NCI-H748 treated with DMSO at 0.1 percent for 48 hours (cell line): ENCODE measurements at places on chromosomes 6 and 20.

GRCh38 chr6:145339089-145339488 lies 396.2 kb downstream of the EPM2A start:
- DNase-seq = peak; percentile 50

DNA sequence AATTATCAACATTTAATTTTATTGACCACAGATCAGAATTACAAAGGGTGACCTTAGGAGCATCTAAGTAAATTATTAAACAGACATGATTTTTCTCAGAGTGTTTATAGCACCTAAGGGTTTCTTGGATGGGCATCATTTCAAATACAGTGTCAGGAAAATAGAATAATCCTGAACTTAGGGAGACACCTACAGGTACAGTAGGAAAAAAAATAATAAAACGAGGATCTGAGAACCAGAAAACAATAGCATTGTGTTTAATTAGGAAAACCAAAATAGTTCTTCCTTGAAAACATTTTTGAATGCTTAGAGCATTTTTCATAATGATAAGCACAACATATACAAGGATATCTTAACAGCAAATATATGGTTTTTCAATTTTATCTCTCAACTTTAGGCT lies 39.2 kb downstream of the MMUT start:
- DNase-seq = peak; percentile 45

- no peak for DNase-seq
These were observed 37.0 kb downstream of the RIOK1 start for GRCh38 chr6:7426447-7427169.

- DNase-seq = no peak
These were observed 7.9 kb upstream of the PABPC1L start for GRCh38 chr20:44901974-44902373.

- DNase-seq = no peak
These were observed 32.3 kb downstream of the KCNQ5 start for GRCh38 chr6:72654071-72654621.

- DNase-seq = no peak
These were observed 25.7 kb downstream of the KCNG1 start for GRCh38 chr20:50996901-50997865.

DNA sequence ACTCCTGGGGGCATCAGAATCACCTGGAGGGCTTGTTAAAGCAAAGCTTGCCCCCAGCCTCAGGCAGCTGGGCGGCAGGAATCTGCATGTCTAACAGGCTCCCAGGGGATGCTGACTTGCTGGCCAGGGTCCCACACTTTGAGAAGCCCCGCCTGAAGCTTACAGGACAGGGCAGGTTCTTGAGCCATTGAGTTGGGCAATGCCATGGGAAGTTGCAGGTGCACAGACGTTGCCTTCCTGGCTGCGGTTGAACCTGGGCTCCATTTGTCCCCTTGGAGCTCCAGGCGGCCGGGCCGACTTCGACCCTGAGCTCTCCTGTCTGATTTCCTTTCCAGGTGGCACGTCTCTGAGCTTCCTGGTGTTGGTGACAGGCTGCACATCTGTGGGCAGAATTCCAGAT lies 46.8 kb downstream of the SYNJ2 start:
- DNase-seq = no peak

DNA sequence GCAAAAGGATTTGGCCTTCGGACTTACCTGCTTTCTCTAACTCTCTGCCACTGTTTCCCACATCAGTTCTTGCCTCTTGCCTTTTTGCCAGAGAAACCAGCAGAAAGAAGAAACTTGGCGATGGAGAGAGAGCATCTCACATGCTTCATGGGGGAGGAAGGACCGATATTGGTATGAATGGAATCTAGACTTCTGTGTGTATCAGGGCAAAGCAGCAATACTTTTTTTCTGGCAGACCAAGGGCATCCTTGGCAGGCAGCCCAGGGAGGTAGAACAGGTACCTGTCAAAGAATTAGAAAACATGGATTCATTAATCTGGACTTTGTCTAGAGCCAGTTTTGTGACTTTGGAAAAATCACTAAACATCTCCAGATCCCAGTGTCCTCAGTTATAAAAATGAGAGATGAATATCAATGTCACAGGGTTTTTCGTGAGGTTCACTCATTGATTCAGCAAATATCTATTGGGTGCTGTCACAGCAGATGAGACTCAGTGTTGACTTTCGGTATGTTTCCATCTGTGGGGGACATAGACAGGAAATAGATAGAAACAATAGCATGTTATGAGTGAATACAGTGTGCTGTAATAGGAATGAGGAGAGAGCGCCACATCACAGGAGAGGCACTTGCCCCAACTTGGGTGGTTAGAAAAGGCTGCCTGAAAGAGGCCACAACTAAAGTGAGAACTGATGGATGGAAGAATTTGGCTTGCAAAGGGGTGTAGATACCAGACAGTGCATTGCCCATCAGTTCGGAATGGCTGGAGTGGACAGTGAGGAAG lies 114.1 kb downstream of the CD83 start:
- DNase-seq = no peak

GRCh38 chr20:1266167-1266973 lies at the start of gene SNPH:
TSS of gene SNPH (plus strand) at chr20:1266294. CDS start at chr20:1296240, 29,946 bp downstream.
- peak; percentile 68 for DNase-seq

GRCh38 chr6:6927521-6928361 lies 180.0 kb upstream of the RREB1 start:
- no peak for DNase-seq

DNA sequence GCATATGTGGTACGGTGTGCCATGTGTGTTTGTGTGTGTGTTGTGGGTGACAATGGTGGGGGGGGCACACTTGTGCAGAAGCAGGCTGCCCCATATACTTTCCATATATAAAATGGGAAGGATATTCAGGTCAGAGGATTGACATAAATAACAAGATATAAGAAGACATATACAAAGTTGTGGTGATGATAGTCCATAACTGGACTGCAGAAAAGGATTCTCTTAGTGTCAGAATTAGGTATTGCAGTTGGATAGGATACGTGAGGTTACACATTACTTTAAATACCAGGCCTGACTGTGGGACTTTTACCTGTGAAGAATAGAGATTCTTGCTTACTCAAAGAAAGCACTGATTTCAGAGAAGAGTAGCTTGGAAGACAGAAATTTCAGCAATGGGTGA lies 1260.3 kb downstream of the EPHA7 start:
- DNase-seq = no peak

DNA sequence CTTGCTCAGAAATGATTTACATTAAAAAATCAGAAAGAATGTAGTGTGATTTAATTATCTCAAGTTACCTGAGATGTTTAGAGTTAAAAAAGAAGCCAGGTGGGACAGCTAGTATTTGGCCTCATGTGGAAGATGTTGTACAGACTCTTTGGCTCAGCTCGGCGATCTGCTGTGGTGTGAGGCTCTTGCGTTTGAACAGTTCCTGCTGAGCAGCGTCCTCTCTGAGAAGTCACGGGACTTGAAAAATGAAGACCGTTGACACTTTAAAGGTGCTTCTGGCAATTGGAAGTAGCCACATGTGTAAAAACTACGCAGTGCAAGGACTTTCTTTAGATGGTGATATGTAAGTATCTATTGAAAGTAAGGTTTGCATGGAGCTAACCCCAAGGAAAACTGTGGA lies 169.0 kb downstream of the BACH2 start:
- DNase-seq = no peak

GRCh38 chr6:43695967-43696291 lies 8.3 kb upstream of the MRPS18A start:
- peak; percentile 89 for DNase-seq

GRCh38 chr6:148166339-148166968 lies 176.2 kb upstream of the SASH1 start:
- peak; percentile 81 for DNase-seq

- DNase-seq = no peak
These were observed 25.3 kb upstream of the CSNK2A1 start for GRCh38 chr20:568673-569415.

GRCh38 chr6:15511248-15512125 lies 151.3 kb downstream of the DTNBP1 start:
- DNase-seq = no peak

DNA sequence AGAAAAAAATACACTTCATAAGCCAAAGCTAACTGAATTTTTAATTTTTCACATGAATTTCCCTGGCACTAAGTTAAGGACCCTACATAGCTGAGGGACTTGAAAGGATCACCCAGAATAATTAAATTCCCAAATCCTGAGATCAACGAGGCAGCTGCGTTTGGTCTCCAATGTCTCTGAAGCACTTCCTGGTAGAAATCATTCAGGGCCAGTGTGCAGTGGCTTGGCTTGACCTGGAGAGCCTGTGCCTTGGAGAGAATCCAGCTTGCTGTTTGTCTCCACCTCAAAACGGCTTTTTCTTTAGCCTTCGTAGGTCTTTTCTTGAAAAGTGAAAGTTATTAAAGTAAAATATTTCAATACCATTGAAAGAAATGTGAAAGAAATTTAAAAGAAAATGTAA lies 92.4 kb downstream of the SMOC2 start:
- DNase-seq = no peak

DNA sequence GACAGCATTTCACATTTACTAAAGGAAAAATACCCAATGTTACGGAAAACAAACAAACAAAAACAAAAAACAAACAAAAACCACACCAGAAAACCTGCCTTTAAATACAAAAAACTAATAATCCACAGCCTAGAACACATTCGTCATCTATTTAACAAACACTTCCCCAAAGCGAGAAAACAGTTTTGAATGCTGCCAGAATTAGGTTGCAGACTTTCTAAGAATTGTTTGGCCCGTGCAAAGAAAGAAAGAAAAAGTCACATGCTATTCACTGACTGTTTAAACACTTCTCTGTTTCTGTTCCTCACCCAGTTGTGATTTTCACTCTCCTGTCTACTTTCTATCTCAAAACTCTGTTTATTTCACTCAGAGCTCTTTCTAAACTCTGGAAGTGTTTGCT lies 52.5 kb downstream of the BCAS1 start:
- DNase-seq = no peak

GRCh38 chr6:166351715-166352285 lies 9.5 kb upstream of the SFT2D1 start:
- DNase-seq = peak; percentile 92

DNA sequence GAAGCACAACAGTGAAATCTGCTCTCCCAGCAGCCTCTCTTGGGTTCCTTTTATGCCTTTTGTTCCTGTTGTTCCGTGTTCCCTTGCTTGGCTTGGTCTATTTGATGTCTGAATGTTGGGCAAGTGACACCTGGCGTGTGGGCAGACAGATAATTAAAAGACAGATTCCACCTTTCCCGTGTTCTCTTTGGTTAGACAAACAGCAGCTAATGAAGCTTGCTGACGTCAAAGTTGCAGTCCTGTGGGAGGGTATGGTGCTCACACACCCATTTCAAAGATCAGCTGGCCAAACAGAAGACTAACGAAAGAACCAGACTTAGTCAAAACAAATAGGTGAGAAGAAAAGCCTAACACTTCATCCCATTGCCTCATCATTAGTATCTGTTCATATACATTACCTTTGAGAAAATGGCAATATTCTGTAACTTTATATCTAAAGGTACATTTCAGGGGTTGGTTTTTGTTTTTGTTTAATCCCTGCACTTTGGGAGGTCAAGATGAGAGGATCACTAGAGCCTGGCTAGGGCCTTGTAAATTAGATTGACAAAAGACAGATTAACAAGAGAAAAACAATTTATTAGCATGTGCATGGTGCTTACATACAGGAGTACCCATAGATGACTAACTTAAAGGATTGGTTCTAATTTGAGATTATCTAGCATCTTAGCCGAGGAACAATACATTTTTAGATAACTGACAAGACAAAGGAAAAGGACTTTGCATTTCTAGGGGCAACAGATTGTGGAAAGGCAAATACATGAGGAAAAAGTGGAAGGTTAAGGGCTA lies 48.9 kb upstream of the TNFRSF21 start:
- DNase-seq = peak; percentile 30

GRCh38 chr6:119879731-119880130 lies 530.2 kb upstream of the MAN1A1 start:
- DNase-seq = no peak

- no peak for DNase-seq
These were observed 364.9 kb downstream of the GRIK2 start for GRCh38 chr6:101758368-101758767.

GRCh38 chr20:32539817-32540675 lies 45.1 kb downstream of the NOL4L start:
- DNase-seq = no peak

- DNase-seq = no peak
These were observed 9.3 kb upstream of the TRAF3IP2 start for GRCh38 chr6:111614833-111615582.

GRCh38 chr6:163706500-163707087 lies 292.1 kb downstream of the QKI start:
- no peak for DNase-seq

- DNase-seq = no peak
These were observed 19.1 kb upstream of the SIRPD start for GRCh38 chr20:1576641-1577040.

GRCh38 chr20:63290677-63291472 lies 2.1 kb upstream of the COL20A1 start:
- peak; percentile 12 for DNase-seq

GRCh38 chr20:46802722-46803121 lies 91.9 kb upstream of the EYA2 start:
- DNase-seq = no peak

DNA sequence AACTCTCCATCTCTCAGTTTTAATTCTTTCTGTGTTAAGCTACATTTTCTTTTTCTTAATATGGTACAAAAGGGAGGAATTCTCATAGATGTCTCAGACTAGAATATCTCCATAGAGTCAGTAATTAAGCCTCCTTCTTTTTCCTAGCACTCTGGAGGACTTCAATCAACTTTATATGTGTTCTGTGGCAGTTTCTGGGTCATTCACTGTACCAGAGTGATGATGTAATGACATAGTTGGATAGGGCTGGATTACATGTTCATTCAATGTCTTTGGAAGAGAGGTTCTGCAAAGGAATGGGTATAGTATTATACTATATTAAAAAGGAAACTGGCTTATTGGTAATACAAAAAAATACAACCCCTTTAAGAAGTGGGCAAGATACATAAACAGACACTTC lies 318.3 kb upstream of the OPRM1 start:
- no peak for DNase-seq

- DNase-seq = no peak
These were observed 763.1 kb downstream of the C6orf118 start for GRCh38 chr6:164546263-164546662.

GRCh38 chr6:75219263-75219662 lies 13.4 kb upstream of the COL12A1 start:
- DNase-seq = no peak

GRCh38 chr6:31351033-31351380 lies 6.0 kb downstream of the HLA-B start:
- DNase-seq = no peak

DNA sequence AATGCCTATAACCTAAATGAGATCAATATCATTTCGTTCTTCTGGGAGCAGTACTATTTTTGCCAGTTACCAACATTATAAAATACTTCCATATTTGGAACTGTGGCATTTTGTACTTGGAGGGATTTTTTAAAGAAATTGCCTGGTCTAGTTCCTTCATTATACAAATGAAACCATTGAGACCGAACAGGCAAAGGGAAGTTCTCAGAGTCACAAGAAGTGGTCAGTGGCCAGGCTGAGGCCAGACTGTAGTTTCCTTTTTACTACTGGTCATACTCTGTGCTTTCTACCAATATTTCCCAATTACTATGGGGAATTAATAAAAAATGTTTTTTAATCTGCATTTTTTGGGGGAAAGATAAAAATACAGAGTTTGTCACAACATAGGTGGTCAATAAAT lies 332.0 kb downstream of the NRN1 start:
- no peak for DNase-seq

- DNase-seq = no peak
These were observed 152.2 kb downstream of the BACH2 start for GRCh38 chr6:90144396-90144795.
